ENCODE measurements at places on chromosomes 4 and X.
A peak's percentile ranks its signal among the peaks of the same experiment; 100 is the strongest.

- no peak for DNase-seq
Observed at GRCh38 chr4:2332976-2333319, 71.0 kb upstream of the MXD4 start.

- DNase-seq, result no peak
Observed at GRCh38 chr4:118839221-118839927, 3.4 kb upstream of the SEC24D start.

DNA sequence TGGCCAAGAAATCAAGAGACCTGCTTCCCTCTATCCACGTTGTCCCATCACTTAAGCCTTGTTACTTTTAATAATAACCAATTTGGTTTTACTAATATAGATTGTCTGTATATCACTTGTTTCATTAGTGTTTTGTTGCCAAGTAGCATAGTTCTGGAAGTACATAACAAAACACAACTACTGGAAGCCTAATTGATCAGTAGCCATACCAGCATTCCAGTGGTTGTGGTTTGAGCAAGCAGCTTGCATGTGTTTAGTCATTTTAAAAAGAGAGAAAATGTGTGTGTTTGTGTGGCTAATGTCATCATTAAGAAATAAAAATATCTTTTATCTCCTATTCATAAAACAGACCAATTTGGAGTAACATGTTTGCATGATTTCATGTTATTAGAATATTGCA is 70.8 kb downstream of the PTPN13 start:
- no peak for DNase-seq

DNA sequence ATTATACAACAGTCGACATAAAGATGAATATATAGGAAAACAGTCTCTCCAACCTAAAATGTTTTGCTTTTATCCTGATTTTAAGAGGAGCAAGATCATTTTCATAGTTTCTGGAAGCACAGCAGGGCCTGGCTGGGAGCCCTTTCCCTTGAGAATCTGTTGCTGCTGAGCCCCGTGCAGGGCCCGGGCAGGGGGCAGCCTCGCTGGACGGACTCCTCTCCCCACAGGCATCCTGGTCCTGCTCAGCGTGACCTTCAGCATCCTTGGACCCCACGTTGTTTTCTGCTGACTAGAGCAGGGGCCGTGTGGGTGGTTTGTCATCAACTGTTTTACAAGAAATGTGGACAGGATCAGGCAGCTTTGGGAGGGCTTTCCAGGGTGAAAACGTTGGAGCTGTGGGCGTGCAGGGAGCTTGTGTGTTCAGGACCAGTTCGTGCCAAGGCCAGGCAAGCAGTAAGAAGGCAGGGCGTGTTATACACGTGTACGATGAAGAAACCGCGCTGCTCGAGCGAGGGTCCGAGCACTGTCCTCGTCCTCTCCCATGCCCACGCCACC is 25.0 kb downstream of the CPZ start:
- DNase-seq, result no peak

DNA sequence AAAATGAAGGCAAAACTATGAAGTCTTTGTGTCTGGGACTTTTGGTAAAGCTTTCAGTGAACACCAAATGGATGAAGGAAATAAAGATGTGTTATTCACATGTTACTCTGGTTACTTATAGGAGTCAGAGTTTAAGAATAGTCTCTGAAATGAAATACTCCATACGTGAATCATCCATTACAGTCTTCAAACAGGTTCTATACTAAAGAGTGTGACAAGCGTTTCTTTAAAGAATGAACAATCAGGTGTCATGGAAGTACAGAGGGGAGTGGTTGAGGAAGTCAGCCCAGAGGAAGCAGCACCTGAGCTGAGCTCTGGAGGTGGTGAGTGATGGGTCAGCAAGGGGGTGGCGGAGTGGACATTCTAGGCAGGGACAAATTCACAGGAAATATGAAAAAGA is 41.8 kb upstream of the SORBS2 start:
- DNase-seq, result no peak

DNA sequence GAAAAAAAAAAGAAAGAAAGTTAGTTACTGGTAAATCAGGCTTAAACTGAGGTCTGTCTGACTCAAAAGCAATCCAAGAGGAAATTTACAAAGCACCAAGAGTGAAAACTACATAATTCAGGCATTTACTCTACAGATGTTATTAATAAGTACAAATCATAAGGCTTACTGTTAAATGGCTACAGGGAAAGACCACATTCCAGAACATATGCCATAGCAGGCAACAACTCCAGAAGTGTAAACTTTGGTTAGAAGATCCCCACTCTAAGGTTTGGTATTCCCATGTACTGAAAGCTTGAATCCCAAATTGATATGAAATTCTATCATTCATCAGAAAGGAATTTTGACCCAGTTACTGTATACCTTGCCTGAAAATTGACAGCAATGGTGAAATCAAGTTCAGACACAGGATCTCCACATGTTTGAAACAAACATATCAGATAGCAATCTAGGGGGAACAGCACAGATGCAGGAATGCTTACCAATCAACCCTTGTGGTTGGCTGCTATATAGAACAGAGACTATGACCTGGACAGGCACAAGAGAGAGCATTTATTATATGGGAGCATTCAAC is 6.6 kb downstream of the USP26 start:
- no peak for DNase-seq

DNA sequence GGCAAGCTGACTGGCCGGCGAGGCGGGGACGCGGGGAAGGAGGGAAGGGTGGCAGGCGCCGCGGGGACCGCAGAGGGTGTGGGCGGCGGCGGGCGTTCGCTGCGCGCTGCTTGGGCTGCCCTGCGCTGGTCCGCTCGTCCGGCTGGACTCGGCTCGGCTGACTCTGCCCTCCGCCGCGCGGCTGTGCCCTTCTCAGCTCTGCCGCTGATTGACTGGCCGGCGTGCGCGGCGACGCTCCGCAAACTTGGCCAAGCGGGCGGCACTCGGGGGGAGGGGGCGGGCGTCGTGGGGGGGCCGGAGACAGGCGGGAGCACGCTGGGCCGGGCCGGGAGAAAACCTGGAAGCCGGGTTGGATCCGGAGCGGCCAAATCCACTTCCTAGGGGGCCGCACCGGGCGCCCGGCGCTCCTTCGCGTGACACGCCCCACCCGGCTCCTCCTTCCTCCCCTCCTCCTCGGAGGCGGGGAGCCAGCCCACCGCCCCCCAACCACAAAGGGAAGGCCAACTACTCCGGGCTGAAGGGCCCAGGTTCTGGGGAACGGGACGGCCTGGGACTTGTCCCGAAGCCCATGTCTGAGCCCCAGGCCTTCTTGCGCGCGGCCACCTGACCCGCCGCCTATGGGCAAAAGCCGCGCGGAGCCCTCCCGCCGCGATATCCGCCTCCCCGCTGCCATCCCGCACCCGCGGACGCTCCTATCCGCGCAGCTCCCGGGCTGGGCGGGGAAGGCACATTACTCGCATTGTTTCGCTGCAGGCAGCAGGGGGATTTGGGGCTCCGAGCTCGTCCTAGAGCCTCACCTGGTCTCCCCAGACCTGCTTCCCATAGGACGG is at the start of gene GPC4:
Gene GPC4, minus strand, starts transcription at position 214 of the 830 bp plus-strand sequence. CDS start 524 bp downstream, outside the sequence.
- DNase-seq, result no peak

DNA sequence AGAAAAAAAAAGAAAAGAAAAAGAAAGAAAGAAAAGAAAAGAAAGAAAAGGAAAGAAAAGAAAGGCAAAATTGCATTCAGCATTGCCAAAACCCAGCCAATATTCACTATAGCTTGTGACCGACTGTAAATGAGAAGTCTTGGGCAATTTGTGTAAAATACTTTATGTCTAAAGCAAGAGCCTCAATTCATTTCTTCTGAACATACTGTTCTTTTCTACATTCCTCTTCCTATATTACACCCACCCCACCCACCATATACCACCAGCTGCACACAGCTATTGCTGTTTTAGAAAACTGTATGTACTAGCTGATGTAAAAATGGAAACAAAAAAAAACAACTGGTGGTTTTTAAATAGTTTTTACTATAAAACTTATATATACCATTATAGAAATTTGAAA is 156.9 kb upstream of the TTC29 start:
- no peak for DNase-seq

DNA sequence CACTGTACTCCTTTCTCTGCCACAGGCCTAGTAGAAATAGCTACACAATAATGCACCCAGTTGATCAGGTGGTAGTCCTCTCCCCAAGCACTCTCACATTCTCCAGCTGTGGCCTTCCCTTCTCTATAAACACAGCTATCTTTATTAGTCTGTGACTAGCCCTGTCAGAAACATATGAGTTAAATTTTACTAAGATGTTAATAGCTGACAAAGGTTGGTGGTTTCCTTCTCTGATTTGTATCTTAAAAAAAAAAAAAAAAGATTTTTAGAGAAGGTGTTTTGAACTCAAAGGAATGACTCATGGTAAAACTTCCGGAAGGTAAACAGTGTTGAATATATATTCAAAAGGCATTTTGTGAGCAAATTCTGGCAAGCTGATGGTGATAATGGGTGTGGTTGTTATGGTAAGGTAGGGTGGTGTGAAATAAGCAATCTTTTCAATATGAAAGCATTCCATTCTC is 327.4 kb downstream of the PPP3CA start:
- peak; percentile 11 for DNase-seq

DNA sequence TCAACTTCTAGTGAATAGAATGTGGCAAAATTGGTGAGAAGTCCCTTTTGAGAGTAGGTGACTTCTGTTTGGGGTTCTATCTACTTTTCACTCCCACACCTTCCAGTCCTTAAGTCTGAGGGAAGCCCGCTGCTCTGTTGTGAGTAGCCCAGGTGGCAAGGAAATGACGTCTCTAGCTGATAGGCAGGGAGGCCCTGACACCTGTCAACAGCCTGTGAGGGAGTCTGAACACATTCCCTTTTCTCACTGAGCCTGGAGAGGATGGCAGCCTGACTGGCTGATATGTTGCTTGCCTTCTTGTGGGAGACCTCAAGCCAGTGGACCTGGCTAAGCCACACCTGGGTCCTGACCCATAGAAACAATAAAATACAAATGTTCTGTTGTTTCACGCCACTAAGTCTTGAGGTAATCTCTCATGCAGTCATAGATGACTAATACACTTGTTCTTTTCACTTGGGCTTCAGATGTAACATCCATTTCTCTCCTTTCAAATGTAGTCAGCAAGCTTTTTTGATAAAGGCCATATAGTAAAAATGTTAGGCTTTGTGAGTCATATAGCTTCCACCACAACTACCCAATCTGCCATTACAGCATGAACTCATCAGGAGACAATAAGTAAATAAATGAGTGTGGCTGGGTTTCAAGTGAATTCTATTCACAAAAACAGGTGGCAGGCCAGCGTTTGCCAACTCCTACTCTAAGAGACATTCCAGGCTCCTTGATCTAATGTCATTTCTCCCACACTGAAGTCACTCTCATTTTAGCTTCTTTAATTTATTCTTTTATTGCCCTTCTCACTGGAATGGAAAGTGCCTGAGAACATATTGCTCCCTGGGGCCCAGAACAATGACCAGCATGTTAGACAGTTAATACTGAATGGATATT is 265.1 kb upstream of the MAD2L1 start:
- DNase-seq, result no peak

GRCh38 chrX:98299785-98300184 is 1416.1 kb downstream of the RPA4 start:
- DNase-seq, result no peak

DNA sequence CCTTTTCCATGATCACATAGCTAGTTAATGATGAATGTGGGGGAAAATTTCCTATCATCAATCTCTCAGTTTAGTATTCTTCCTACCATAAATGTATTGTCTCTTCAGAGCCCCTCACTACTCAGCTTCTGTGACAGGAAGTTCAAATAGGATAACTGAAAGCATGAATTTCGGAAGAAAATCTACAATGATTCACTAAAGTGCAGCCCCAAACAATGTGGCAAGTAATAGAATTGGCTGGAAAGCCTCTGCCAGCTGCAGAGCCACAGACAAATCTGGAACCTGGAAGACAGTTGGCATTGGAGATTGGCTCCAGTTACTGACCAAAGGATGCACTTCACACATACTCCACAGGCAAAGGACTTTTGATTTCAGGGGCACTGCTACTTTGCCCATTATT is 35.2 kb downstream of the EGF start:
- no peak for DNase-seq

All from T follicular helper cell (primary cell).